A673 (cell line): ENCODE measurements at places on chromosomes 2 and 18. TPM values are rescaled to one million over a fixed set of nuclear protein-coding genes. Genes with fewer than 3 reads are reported as not detected.

RAMP1 gene
- total RNA-seq = 22.0 and 24.8 TPM in 2 replicates

MROH2A gene
- 0.92 and 1.3 TPM in 2 replicates for total RNA-seq

GALNT5 gene
- total RNA-seq = not detected in 2 replicates

MBOAT2 gene
- total RNA-seq = 61.6 and 65.1 TPM in 2 replicates

GRCh38 chr2:239917957-239918481, 107.1 kb downstream of the NDUFA10 start:
- no peak for DNase-seq

- no peak for DNase-seq
Observed at GRCh38 chr2:2876331-2877221, 501.0 kb downstream of the EIPR1 start.

DNA sequence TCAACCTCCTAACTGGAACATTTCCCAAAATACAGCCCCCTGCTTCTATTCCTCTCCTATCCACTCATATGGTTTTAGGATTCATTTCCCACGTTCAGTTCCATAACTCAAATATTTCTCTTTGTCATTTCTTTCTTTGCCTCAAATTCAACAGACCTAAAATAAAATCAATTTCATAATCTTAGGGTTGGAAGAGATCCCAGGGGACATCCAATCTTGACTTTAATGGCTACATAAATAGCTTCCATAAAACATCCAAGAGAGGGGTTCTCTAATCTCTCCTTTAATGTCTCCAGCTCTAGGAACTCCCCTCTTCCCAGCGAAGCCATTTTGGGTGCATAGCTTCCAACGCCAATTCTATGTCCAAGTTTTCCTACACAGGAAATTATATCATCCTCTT, 33.8 kb downstream of the RBKS start:
- peak; percentile 6 for DNase-seq

DNA sequence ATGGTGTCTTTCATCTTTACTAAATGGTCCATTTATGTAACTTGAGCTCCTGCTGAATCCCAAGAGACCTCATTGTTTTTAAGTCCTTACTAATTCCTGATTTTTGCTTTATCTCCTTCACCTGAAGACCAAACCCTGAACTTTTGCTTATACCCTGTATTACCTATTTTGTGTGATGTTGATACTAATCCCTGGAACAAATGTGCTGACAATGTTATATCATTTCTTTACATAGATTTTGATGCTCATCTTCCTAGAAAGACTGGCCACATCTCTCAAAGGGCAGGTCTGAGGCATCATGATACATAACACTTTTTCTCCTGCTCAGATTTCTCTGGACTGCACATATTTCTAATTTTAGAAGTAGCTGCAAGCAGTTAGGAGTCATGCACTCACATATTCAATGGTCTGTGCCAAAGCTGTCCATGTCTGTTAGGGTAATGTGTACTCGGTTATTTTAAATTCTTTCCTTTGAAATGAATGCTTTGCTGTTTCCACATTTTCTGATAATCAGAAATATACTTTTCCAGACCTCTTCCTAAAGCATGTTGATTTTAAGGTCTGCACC, 427.9 kb upstream of the HNRNPA3 start:
- no peak for DNase-seq

GRCh38 chr2:70472221-70472890, 81.3 kb downstream of the TGFA start:
- peak; percentile 52 for DNase-seq
